Uterus (tissue), 4 donors: ENCODE measurements at places on chromosomes 12 and 14. TPM values are rescaled to one million over a fixed set of nuclear protein-coding genes. Genes with fewer than 3 reads are reported as not detected.

DNA sequence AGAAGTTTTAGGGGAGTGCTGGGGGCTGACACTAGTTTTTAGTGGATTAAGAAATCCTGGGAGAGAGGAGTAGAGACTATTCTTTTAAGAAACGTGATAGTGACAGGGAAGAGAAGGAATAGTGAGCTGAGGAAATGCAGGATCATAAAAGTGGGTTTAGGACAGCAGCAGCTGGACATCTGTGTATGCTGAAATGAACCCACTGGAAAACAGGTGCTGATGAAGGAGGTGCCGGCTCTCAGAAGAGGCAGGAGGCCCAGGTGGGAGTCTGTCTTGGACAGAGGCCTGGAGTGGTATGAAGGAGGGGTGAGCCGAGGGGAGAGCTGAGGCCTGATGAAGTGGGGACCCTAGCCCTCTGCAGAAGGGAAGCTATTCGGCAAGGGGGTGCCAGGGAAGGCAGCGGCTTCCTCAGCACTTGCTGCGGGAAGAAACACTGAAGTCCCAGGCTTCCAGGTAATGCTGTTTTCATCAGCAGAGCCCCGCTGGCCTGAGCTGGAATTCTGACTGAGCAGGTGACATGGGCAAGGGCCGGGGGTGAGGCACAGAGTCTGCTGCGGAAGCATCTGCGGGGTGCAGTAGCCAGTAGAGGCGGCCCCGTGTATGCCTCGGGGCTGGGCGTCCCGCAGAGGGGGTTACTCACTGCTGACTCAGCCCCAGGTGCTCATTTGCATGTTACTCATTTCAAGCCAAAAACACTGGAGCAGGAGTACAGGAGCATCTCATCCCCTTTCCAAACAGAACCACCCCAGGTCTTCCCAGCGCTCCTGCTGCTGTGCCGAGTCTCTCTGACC is 89.7 kb downstream of the TMCC3 start:
- DNase-seq, result no peak
- no peak overlapping the region for H3K27ac ChIP-seq
- no peaks in the 10 kb centered on the region for H3K27me3 ChIP-seq
- no peaks in the 10 kb centered on the region for H3K36me3 ChIP-seq
- no peaks in the 10 kb centered on the region for H3K4me1 ChIP-seq

GRCh38 chr12:103841690-103842584 is 903 bp upstream of the NT5DC3 start:
- peak overlapping the region; percentile 90 for H3K27ac ChIP-seq
- peak; percentile 58 for DNase-seq
- no peaks in the 10 kb centered on the region for H3K4me1 ChIP-seq
- H3K36me3 ChIP-seq, result no peaks in the 10 kb centered on the region

GRCh38 chr12:11807458-11807857 is 158.0 kb downstream of the ETV6 start:
- H3K27ac ChIP-seq, result no peak overlapping the region
- H3K4me1 ChIP-seq, result peaks cover 3% of the 10 kb centered on the region
- H3K27me3 ChIP-seq, result no peaks in the 10 kb centered on the region
- no peak overlapping the region for H3K4me3 ChIP-seq
- no peak for DNase-seq

DNA sequence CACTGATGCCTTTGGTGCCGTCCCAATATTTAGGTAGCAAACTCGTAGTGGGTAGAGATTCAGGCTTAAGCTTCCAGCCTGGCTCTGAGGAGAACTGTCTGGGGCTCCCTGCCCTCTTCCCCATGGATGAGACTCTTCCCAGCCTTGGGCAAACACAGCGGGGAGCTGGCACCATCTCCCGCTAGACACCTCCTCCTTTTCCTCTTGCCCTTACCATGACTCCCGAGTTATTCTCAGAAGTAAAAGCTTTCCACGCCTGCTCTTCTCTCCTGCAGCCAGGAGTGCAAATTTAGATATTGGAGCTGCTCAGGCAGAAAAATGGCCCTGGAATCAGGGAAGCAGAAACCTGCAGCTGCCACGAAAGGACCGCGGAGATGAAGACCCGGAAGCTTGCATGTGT is 45.6 kb upstream of the RBM19 start:
- H3K4me1 ChIP-seq, result no peaks in the 10 kb centered on the region
- no peak overlapping the region for H3K4me3 ChIP-seq
- no peak for DNase-seq
- no peak overlapping the region for H3K27ac ChIP-seq
- H3K36me3 ChIP-seq, result no peaks in the 10 kb centered on the region

GRCh38 chr14:88562532-88562830 is 356 bp upstream of the ZC3H14 start:
- peak overlapping the region; percentile 92 for H3K27ac ChIP-seq
- no peaks in the 10 kb centered on the region for H3K4me1 ChIP-seq
- H3K36me3 ChIP-seq, result no peaks in the 10 kb centered on the region
- no peaks in the 10 kb centered on the region for H3K27me3 ChIP-seq
- no peak for DNase-seq

DNA sequence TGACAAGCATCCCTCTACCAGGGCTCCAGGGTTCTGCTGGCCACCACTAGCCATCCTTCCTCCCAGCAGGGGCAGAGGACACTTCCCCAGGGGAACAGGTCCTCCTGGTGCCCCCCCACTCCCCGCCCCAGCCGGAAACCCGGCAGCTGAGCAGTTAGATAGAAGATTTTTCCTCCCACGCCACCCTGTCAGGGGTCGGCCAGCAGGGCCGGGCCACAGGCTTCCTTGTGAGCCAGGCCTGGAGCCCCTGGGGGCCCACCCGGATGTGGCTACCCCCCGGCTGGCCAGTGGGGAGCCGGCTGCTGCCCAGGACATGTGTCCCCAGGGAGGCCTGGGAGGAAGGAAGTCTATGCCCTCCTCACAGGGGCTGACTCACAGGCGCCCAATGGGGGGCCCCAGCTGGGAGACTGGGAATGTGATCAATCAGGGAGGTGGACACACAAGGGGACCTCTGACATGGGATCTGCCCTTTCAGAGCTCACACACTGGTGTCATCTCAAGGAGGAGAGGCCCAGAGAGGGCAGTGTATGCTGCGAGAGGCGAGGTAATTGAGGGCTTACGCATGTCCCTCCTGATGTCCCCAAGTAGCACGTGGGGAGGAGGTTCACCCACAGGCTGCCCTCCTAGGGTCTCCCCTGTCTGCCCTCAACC is 4.2 kb downstream of the SH2B3 start:
- no peaks in the 10 kb centered on the region for H3K36me3 ChIP-seq
- H3K4me3 ChIP-seq, result no peak overlapping the region
- no peaks in the 10 kb centered on the region for H3K27me3 ChIP-seq
- H3K4me1 ChIP-seq, result no peaks in the 10 kb centered on the region
- DNase-seq, result peak; percentile 47

PTHLH gene
- total RNA-seq, result not detected

DNA sequence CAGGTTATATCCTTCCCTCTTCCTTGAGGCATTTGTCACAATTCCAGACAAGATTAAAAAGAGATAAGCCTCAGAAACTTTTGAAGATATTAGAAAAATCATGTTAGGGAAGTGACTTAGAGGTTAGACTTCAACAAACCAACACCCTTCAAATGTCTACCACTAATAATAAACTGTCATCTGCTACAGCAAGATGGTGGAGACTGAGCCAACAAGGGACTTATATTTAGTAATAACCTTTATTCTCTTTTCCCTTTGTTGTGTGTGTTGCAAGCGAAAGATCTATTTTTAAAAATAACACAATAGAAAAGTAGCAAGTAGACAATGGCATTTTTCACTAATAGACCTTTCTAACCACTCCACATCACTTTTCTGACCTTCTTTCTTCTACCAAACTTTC is 28.6 kb downstream of the PRICKLE1 start:
- no peak overlapping the region for H3K27ac ChIP-seq
- no peak overlapping the region for H3K4me3 ChIP-seq
- no peaks in the 10 kb centered on the region for H3K4me1 ChIP-seq

GRCh38 chr14:85468816-85469215 is 61.1 kb upstream of the FLRT2 start:
- H3K4me1 ChIP-seq, result no peaks in the 10 kb centered on the region
- no peak for DNase-seq
- H3K36me3 ChIP-seq, result no peaks in the 10 kb centered on the region
- H3K4me3 ChIP-seq, result no peak overlapping the region

- peak; percentile 21 for DNase-seq
- H3K4me3 ChIP-seq, result peak within 1 kb of the TSS; percentile 38
- H3K27ac ChIP-seq, result no peak within 1 kb of the TSS
- H3K36me3 ChIP-seq, result no peaks in the 10 kb centered on the region
- H3K4me1 ChIP-seq, result no peaks in the 10 kb centered on the region
These were observed at the start of gene BICDL1 for GRCh38 chr12:119988472-119989360. BICDL1 (plus strand) TSS chr12:119989236; CDS start chr12:119989869, 633 bp downstream.

GRCh38 chr12:82207556-82207955 is 150.6 kb downstream of the CCDC59 start:
- no peaks in the 10 kb centered on the region for H3K36me3 ChIP-seq
- H3K27me3 ChIP-seq, result no peaks in the 10 kb centered on the region
- H3K27ac ChIP-seq, result no peak overlapping the region
- no peak for DNase-seq

DNAI7 gene
- total RNA-seq, result 4.8 TPM

DNA sequence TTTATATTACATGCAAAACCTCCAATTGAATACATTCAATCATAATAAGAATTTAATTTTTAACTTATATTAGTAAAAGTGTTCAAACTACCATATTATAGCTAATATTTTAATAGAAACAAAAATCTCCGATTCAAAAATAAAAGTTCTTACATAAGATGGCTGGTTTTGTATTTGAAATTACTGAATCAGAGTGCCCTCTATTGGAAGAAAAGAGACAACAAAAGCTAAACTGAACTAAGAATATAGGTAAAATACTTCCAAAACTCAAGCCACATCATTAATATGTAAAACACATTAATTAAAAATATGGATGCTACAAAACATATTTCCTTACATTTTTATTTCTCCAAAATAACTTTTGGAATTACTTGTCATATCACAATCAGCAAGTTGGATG is 120.3 kb downstream of the GARIN6 start:
- no peaks in the 10 kb centered on the region for H3K36me3 ChIP-seq
- DNase-seq, result no peak
- no peaks in the 10 kb centered on the region for H3K4me1 ChIP-seq
- no peaks in the 10 kb centered on the region for H3K27me3 ChIP-seq

DNA sequence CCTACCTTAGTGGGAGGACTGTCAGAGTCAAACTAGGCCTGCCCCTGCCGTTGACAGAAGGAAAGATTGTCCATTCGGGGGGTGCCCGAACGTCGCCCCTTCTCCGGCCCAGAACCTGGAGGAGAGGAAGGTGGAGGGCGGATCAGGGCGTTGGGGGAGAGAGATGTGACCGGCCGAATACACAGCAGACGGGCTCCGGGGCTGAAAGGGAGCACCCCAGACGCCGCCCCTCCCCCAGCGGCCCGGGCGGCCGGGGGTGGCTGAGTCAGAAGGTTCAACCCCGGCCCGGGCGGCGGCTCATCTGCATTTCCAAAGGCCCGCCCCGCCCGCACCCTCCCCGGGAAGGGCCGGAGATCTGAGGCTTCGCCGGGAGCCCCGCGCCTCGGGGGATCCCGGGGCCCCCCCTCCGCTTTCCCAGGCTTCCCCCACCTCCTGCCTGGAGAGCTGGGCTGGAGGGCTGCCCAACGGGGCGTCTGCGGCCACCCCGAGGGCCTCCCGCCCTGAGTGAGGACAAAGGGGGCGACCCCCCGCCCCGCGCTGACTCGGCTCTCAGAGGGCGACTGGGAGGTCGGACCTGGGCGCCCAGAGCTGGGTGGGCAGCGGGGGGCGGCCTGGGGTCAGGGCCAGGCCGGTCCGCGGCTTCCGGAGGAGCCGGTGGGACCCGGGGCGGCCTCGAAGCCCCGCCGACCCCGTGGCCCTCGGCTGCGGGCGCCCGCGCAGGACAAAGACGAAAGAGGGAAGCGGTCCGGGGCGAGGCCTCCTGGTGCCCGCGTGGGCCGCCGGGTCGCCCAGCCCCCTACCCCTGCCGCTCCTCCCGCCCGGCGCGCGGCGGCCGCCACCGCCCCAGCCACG is 3.7 kb upstream of the SETD1B start:
- no peaks in the 10 kb centered on the region for H3K27me3 ChIP-seq
- no peaks in the 10 kb centered on the region for H3K36me3 ChIP-seq
- H3K27ac ChIP-seq, result peak overlapping the region; percentile 100
- peaks cover 33% of the 10 kb centered on the region for H3K4me1 ChIP-seq
- peak overlapping the region; percentile 79 for H3K4me3 ChIP-seq

SIVA1 gene
- total RNA-seq, result 306 TPM

- H3K4me1 ChIP-seq, result no peaks in the 10 kb centered on the region
- no peaks in the 10 kb centered on the region for H3K36me3 ChIP-seq
- no peak overlapping the region for H3K4me3 ChIP-seq
- H3K27ac ChIP-seq, result no peak overlapping the region
- H3K27me3 ChIP-seq, result no peaks in the 10 kb centered on the region
These were observed 10.3 kb downstream of the DAO start for GRCh38 chr12:108890208-108890607.

DNA sequence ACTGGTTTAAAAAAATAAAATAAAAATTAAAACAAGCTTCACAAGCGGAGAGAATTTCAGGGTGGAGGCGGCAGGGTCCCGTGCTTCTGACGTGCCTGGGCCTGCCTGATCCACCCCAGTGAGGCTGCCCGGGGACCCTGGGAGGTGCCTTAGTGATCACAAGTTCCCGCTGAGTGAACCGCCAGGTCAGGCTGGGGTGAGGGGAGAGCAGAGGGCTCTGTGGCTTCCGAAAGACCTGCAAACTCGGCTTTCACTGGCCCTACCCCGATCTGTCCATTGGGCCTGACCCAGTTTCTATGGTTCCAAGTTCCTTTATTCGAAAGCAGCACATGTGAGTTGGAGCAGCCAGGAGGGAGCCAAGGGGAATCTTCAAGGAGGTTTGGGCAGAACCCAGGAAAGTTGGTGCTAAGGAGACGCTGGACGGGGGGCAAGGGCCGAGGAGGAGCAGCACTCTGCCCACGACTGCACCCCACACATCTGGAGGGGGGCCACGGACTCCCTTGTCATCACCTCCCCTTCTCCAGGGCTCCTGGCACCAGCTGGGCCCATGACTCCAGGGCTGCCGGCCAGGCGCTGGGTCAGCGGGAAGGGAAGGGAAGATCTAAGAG is 12.9 kb downstream of the MMP14 start:
- H3K27me3 ChIP-seq, result no peaks in the 10 kb centered on the region
- peak overlapping the region; percentile 96 for H3K27ac ChIP-seq
- no peaks in the 10 kb centered on the region for H3K36me3 ChIP-seq
- DNase-seq, result peak; percentile 80
